ENCODE measurements at places on chromosomes 12 and 14.

DNA sequence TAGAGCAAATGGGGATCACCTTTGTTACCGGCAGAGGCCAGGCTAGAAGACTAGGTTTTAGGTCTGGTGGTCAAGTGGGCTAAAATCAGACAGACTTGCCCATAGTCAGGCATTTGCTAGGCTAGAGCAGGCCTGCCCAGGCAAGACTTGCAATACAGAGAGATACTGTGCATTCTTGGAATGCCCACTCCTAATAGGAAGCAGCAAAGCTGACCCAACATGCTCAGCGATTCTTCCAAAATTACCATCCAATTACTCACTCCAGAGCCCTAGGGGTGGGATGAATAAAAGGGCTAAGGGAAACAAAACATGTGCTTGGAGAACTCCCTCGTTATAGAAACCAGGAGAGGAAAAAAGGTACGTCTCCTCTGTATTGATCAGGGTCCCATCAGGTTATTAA, 187.8 kb upstream of the AMIGO2 start:
- no peak for DNase-seq

DNA sequence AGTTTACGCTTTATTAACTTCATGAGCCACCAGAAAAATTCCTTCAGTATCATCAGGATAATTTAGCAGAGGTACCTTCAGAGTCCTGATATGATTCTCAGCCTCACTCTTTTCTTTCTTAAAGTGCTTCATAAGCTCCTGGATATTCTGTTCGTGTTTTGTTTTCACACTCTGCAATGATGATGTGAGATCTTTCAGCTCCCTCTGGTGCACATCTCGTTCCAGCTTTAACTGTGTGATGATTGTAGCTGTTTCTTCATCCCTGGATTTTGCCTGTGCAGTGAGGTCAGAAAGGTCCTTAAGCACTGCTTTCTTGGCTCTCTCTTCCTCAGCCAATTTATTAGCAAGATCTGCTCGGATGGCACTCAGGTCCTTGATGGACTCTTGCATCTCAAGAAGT, 156.7 kb downstream of the CEP128 start:
- no peak for DNase-seq

GRCh38 chr14:101562659-101563351, 1.5 kb downstream of the DIO3 start:
- DNase-seq, result no peak

DNA sequence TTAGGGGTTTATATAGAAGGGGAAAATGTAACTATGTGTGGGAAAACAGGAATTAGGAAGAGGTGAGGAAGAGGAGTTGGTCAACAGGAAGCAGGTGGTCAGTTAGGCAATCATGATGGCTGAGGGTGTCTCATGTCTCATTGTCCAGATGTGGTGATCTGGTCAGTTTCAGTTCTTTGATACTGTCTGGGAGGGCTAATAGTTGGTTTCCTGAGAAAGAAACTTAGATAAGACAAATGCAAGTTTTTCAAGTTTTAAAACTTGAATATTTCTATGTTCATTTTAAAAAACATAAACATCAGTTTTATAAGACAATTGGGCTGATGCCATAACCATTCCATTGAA, 1121.8 kb upstream of the USP15 start:
- no peak for DNase-seq

DNA sequence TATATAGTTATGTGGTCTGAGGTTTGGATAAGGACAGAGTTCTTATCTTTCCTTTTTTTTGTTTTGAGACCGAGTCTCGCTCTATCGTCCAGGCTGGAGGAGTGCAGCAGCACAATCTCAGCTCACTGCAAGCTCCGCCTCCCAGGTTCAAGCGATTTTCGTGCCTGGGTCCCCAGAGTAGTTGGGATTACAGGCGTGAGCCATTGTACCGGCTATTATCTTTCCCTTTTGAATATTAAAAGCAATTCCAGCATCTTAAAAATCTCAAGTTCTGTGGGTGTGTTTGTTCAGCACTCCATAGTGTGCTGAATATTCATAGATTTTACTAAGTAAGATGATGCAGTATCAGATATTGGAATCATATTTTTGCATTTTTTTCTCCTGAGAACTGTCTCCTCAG, 404.4 kb upstream of the RGS6 start:
- no peak for DNase-seq

All from H1 (cell line).